ENCODE measurements at places on chromosomes 7 and 10.

DNA sequence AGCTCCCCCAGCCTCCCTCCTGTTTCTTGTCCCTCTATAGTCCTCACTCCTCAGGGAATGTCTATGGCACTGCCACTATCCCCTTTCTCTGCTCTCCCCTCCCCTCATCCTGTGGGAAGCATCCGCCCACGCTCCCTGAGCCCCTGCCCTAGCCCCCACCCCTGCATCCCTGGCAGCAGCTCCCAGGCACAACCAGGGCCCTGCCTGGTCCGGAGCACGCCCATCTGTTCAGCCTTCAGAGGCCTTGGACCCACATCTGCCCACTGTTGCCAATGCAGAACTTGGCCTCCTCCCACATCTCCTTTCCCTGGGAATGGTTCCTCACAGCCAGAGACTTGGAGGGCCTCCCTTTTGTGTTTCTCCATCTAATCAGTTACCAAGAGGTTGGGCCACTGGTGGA, 20.4 kb upstream of the TBRG4 start:
- no peak for DNase-seq

GRCh38 chr10:28677888-28678686, 766 bp downstream of the BAMBI start:
- no peak for DNase-seq

- DNase-seq: no peak
Measured at GRCh38 chr10:89889606-89890005, 188.2 kb downstream of the KIF20B start.

DNA sequence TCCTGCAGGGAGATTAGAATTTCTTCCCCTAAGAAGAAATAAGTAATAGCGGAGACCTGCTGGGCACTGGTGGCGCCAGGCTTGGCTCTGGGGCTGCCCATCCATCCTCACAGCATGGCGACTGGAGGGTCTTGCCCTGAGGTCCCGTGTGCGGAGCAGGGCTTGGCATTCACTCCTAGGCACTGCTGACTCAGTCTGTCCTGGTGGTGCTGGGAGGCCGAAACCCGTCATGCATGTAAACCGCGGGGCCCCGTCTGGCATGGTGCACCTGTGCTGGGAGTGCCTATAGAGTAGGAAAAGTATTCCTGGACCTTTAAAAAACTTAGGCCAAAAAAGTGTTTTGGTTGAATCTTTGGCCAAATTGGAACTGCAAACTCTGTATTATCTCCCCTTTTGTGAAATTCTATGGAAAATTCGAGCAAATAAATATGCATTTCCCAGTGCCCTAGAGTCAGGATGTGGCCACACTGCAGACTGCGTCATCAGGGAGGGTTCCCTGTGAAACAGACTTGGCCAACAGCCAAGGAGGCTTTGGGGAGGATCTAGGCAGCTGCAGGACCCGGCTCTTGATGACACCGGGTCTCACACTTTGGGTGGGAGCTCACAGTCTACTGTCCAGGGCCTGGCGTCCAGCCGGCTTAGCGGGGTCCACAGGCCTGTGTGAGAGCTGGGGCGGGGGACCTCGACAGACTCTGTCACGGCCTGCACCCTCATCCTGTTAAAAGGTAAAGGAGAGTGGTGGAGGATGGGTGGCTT, 122.3 kb downstream of the VIPR2 start:
- no peak for DNase-seq

GRCh38 chr7:70190281-70190680, 592.0 kb downstream of the AUTS2 start:
- DNase-seq: no peak

DNA sequence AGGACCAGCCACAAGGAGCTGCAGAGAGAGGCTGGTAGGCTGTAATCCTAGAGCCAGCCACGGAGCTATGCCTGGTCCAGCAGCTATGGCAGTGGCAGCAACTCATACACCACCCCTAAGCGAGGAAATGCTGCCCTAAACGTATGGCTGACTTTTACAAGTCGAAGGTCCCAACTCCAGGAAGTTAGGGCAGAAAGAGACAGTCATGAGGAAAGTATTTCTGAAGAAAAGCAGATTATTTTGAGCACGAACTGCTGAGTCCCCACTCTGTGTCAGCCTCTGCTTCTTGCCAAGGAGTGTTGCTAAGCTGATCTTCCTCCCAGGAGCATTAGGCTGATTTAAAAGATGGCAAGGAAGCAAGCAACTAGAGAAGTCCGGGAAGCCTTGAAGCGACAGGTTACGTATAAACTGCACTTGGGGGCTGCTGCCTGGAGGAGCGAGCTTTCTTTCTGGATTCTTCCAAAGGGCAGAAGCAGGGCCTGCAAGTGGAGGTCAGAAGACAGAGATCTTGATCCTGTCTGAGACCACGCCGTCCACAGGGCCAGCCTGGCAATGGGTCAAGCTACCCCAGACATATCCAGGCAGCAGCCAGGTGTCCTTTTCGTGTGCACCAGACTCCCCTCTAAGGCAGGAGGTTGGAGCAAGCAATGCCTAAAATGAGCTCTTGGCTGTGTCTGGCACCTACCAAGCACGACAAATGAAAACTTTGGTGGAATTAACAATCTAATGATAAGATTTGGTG, 39.4 kb downstream of the PLXNA4 start:
- no peak for DNase-seq

DNA sequence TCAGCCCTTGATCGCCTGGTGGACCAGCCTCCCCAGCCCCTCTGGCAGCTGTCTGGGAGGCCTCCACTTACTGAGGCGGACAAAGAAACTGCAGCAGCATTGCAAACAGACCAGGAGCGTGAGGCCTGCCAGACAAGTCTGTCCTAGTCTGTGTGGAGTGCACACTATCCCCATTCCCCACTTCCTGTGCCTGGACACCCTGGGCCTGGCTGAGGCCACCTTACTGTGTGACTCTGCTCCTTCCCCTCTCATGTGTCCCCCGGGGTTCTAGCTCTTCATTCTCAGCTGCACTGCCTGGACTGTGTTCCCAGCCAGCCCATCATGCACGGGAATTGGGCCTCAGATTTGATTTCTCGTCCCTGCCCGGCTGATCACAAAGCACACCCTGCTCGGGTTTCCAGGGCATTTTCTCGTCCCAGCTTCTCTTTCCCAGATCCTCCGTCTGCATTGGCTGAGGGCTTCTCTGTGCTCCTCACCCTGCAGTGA, 16.7 kb upstream of the C10orf90 start:
- no peak for DNase-seq

DNA sequence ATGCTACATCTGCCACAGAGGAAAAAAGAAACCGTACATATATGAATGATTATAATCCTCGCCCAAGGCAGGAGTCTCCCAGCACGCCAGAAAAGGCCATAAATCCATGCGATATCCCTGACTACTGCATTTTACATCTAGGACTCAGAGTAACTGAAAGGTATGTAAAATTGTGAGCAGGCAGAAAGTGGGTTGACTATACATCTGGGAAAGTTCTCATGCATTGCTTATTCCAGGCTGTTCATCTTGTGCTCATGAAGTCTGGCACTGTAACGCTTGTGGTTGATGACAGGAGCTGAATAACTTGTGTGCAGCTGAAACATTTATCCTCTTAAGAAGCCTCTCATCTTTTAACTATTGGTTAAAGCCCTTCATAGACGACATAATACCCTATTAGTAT, 193.4 kb upstream of the STEAP4 start:
- DNase-seq: no peak

DNA sequence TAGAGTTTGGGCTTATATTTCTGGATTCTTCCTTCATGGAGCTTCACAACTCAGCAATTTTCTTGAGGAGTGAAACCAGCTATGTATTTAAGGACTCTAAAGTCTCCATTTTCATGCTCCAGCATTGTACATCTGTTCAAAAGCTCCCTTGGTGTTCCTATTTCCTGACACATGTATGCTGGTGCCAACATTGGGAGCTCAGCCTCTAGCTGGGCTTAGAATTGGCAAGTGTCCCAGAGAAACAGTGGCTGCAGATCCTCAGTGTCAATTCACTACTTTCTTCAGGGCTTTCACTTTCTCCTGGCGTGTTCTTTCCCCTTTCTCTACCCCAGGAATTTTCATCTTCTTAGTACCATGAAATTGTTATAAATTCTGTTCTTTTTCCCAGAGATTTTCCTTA, 103.1 kb downstream of the ZNF467 start:
- no peak for DNase-seq

DNA sequence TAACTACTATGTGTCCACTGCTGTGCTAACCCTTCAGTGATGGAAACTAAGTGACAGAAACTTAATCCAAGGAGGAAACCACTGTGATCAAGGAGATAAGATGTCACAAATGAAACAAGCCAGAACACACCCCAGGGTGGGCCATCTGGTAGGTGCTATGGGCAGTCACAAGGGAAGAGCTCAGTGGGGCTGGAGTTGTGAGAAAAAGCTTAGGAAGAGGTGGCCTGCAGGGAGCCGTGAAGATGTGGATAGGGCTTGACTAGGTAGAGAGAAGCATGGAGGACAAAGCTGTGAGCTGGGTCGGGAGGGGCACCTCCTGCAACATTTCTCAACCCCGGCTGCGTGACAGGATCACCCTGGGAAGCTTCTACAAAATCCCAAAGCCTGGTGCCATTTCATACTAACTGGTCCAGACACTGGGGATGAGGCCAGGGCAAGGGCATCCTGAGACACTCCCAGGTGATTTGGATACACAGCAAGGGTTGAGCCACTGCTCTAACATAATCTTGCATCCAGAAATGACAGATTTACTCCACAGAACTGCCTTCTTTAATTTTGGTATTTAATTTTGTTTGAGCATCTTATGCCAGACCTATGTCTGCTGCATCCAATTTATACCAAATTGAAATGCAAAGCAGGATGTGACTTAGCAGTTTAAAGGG, 69.3 kb downstream of the OSBPL3 start:
- DNase-seq: no peak

DNA sequence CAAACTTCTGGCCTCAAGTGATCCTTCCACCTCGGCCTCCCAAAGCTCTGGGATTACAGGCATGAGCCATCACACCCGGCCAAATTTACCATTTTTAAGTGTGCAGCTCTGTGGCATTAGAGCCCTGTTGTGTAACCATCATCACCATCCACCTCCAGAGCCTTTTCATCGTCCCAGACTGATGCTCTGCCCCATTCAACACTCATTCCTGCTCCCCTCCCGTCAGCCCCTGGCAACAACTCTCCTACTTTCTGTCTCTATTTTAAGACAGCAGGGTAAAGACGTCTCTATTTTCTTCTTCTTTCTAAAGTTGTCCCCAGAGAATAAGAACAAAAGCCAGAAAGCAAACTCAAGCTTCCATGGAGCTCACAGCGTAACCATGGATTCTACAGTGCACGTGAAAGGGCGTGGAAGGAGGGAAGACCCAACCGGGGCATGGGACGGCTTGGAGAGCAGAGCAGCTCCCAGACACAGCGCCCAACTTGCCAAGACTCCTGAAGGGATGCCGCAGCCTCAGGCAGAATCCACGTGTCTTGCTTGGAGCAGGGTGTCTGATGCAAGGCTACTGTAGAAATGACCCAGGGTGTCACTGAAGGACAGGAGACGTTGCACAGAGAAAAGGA, 42.7 kb upstream of the PITRM1 start:
- DNase-seq: no peak

DNA sequence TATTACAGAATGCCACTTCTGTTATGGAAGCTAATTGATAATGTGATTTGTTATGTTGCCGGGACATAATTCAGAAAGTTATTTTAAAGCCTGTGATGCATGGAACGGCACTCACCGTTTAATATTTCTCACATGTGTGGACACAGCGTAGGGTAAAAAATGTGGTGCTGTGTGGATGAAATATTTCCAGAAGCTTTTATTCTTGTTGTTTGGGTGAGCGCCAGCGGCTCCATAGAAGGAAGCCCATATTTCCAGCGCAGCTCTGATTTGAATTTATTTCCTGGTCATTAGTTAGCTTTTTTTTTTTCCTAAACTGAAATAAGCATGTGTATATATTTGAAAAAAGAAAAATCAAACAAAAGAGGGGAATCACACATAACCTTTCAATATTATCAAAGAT, 20.2 kb upstream of the NKX6-2 start:
- no peak for DNase-seq

- no peak for DNase-seq
Measured at GRCh38 chr7:74412056-74412455, 41.6 kb upstream of the GTF2IRD1 start.

- DNase-seq: peak; percentile 75
Measured at GRCh38 chr7:142535123-142535779, 214.0 kb upstream of the PRSS1 start.

GRCh38 chr10:113381981-113382509, 170.8 kb upstream of the HABP2 start:
- DNase-seq: no peak

DNA sequence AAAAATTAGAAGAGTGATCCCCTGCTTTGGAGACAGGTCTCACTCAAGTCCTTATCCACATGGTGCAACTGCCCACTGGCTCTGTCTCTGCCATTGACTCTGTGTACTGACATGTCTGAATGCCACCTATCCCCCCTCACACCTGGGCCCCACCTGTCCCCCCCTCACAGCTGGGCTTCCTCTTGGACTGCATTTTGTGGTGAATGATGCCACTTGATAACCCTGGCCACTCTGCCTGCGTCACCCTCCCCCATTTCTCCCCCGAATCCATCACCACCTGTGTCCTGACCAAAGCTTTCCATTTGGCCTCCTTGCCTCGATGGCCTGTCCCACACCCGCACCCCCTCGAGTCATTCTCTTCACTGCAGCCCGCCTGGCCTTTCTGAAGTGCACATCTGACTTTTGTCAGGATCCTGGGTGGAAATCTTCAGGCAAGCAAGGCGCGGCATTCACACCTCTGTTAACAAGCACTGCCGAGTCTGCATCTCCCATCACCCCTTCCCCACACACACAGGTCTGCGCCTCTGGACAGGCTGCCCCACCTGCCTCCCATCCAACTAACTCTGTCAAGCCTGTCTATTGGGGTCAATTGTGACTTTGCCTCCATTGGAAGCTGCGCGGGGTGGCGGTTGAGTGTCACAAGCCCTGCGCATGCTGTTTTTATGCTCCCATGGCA, 175.3 kb upstream of the KLF14 start:
- DNase-seq: no peak

- DNase-seq: no peak
Measured at GRCh38 chr7:35498416-35498815, 196.5 kb downstream of the HERPUD2 start.

- DNase-seq: no peak
Measured at GRCh38 chr7:71784781-71785180, 627.4 kb downstream of the CALN1 start.

DNA sequence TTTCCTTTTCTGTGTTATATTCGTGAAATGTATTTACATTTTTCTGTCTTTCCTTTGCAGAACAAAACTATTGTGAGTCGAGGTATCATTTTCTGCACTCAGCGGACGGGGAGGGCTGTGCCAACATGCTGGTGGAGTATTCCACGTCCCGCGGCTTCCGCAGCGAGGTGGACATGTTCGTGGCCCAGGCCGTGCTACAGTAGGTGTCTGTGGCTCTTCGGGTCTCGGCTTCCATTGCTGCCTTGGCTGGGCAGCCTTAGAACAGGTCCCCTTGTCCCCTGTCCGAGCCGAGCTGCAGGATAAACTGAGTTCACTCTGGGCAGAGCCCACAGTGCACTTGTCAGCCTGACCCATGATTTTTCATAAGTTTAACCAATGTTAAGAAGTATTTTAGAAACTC, 14.5 kb downstream of the GET4 start:
- no peak for DNase-seq

DNA sequence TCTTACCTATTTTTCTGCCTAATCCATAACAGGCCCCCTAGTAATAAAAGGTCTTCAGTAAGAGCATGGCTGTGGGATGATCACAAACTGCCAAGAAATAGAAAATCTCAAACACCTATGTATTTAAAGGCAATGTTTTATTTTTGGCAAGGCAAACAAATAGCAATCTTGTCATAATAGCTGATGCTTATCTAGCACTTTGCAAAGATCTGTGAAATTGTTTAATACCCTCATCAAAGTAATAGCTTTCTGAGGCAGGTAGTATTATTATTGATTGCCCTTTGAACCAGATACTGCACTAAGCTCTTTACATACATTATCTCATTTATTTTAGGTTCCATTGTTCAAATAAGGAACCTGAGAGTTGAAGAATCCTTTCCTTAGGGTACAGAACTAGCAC, 1.6 kb upstream of the CADPS2 start:
- DNase-seq: no peak

All from SW 1271 (cell line).